ENCODE measurements at places on chromosomes 7 and 10.

DNA sequence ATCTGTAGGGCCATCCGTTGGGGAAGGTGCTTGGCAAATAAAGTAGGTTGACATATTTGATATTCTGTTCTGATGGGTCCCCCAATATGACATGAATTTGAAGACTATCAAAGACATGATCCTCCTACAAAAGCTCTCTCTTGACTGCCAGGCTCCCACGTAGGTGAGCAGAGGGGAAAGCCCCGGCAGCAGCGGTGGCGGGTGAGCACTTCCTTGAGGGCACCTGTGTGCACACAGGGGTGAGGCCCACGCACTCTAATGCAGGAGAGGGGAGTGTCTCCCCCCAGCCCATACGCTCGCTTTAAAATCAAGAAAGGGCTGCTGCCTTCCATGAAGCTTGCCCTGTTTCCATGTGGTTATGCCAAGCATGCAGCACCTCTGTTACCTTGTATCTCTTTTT lies 100.4 kb downstream of the TAX1BP1 start:
- DNase-seq: peak; percentile 28

DNA sequence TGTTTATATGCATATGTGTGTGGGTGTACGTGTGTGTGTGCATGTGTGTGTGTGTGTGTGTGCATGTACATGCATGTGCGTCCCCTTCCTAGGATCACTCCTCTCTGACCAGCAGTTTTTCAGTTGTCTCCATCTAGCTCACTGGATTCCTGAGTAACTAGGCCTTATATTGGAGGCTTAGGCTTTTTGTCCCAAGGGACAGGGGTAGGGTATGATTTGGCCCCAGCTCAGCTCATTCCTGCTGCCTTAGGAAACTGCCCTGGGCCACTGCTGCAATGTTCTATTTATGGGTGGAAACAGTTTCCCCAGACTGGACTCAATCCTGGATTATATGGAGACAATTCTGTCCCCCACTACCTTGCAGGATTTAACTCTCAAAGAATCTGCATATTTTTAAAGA lies 68.8 kb upstream of the SDK1 start:
- DNase-seq: no peak

DNA sequence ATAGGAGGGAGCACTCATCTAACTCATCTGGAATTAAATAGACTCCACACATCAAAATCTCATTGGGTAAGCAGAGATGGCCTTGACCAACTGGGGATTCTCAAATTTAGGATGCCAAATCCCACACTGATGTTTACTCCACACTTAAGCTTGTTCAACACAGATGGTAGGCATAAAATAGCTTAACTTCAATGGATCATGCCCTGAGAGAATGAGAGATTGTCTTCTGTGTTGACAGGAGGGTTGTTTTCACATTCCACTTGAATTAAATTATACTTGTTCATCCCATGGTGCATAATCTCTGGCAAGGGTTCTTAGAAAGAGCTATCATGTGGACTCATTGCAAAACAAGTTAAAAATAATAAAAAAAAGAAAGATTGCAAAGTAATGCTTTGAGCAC lies 391.4 kb downstream of the PLXDC2 start:
- no peak for DNase-seq

DNA sequence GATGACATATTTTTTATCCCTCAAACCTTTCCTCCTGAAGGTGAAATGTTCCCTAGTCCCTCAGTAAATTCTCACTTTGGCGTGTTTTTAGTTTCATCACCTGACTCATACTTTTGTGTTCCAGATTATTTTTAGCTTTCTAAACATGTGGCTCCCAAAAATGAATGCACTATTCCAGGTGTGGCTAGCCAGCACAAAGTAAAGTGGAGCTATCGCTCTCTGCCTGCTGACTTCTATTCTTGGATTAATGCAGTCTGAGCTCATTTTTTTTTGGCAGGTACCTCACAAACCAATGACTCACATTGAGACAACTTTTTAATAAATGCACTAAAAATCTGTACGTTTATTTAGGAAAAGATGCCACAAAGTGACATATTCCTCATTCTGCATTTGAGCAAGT lies 58.8 kb upstream of the LANCL2 start:
- no peak for DNase-seq

DNA sequence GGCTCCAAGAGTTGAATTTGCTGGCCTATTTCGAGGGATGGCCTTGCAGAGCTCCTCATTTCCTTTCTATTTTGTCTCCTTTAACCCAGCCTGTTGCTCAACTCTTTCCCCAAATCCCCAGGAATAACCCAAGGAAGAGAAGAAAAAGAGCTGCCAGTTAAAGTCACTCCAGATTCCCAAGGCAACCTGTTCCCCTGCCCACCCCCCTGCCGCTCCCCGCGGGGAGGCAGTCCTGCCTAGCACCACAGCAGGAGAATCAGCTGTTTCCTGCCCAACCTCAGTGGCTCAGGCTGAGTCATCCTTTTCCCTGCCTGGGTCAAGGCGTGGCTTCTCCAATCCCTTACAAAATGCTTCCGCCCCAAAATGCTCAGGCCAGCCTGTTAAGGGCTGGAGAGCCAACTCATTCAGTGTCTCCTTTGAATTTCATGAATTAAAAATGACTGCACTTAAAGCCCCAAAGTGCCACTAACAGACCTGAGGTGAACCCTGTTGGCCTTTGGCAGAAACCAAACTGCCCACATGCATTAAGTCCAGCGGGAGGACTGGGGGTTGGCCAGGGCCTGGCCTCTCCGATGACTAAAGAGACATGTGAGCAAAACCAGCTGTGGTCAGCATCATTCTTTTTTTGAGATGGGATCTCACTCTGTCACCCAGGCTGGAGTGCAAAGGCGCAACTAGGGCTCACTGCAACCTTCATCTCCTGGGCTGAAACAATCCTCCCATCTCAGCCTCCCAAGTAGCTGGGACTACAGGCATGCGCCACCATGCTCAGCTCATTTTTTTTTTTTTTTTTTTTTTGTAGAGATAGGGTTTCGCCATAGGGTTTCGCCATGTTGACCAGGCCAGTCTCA lies 83.2 kb upstream of the KIF5B start:
- peak; percentile 16 for DNase-seq

DNA sequence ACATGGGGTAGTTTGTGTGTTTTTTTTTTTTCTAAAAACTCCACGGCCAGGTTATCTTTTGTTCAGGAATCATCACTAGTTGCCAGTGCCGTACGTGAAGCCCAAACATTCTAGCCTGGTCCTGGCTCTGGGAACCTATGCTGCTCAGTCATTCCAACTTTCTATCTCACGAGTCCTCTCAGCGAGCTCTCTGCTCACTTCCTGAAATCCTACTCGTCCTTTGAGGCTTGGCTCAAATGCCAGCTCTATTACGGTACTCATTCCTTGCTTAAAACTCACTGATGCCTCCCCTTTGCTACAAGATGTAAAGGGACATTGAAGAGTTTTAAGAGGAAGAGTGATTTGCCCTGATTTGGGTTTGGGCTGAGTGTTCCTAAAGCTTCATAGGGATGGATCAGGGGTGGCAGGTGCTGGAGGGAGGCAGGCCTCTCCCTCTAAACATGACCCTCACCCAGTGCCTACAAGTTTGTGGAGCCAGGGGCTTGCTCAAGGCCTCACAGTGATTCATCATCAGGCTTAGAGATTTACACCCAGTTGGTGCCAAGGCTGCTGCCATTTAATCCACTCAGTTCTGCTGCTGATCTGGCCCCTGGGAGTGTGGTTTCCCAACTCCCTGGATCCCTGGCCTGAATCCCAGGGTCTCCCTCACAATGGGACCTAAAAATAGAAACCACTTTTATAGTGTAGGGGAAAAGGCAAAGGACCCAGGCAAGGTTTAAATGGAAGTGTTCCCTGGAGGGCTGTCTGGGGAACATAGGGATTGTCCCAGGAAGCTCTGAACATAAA lies 46.1 kb upstream of the R3HCC1L start:
- no peak for DNase-seq

GRCh38 chr10:100186253-100187212 lies 704 bp upstream of the ERLIN1 start:
- peak; percentile 40 for DNase-seq

DNA sequence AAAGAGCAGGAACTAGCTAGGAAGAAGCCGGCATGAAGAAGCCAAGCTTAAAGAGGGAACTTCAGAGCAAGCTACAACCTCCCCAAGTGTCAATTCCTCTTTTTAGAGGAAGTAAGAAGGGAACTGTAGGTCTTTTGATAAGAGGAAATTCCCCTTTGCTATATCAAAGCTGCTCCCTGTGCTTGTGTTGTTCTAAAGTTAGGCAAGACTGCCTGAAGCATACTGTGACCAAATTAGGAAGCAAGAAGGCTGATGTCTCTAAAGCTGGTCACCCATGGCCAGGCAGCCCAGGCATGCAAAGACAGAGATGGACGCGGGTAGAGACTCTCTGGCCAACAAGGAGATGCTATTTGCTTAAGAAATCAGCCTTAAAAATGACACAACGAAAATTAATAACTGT lies 87.9 kb downstream of the RNF216 start:
- no peak for DNase-seq

DNA sequence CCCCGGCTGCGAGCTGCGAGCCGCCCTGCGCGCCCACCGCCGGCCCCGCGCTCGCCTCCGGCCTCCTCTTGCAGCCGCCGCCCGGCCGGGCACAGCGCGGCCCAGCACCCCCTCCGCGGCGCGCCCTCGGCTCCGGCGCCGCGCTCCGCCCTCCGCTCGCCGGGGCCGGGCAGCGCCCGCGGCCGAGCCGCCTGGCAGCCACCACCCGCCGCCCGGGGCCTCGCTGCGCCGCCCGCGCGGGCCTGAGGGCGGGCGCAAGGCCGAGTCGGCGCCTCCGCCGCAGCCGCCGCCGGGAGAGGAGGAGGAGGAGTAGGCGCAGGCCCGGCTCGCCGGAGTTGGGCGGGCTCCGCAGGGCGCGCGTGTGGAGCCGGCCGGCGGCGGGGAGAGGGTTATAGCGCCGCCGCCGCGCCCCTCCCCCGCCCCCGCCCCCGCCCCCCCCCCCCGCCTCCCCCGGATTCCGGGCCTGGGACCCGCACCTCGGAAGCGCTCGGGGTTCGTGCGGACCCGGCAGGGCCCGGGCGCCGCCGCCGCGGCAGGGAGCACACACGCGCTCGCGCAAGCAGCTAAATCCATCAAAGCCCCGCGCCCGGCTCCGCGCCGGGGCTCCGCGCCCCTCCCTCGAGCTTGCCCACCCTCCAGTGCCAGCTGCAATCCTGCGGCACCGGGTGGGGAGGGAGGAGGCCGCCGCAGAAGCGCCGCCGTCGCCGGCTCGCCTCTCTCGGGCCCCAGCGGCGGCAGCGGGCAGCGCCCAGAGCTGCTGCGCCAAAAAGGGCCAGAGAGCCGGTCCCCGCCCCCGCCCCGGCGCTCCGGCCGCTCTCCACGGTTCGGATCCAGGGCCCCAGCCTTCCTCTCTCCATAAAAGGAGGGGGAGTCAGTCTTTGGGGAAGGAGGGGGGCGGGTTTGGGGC lies at the start of gene PDGFA:
Gene PDGFA (minus strand): TSS at position 363 of the 907 bp plus-strand sequence. CDS start 845 bp downstream, outside the sequence.
- peak; percentile 40 for DNase-seq

- no peak for DNase-seq
Observed at GRCh38 chr10:16611037-16611436, 89.4 kb upstream of the C1QL3 start.

DNA sequence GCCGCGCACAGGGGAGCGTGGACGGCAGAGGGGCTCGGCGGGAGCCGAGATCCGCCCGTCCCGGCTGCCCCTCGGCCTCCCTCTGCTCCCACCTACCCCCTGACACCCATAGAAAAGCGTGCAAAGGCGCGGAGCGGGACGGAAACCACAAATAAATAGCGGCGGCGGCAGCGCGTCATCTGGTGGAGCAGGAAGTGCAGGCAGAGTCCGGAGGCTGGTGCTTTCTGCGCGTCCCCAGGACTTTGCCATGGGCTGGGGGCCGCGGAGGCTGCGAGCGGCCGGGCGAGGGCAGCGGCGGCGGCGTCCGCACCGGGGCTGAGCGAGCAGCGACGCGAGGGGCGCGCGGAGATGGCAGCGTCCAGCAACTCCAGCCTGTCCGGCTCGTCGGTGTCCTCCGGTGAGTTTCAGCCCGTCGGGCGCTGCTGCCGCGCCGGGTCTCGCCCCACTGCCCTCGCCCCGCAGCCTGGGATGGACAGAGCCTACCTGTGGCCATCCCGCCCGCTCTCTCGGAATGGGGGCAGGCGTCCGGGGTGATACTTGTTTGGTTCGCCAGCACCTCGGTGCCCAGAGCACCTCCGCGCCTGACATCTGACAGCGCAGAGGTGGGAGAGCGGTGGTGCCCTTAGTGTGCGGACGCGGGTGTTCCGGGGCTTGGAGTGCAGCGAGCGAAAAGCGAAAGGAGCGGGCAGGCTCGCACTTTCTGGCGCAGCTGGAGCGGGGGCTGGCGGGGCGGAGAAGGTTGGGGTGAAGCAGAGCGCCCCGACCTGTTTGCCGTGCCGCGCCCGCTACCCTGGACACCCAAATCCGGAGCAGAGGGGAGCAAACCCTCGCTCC lies at the start of gene CHN2:
Gene CHN2 (plus strand): TSS at position 182 of the 834 bp plus-strand sequence.
- DNase-seq: peak; percentile 36

- peak; percentile 44 for DNase-seq
Observed at GRCh38 chr10:110641256-110641655, 2.9 kb upstream of the RBM20 start.

- DNase-seq: no peak
Observed at GRCh38 chr10:73060738-73061635, 35.7 kb downstream of the P4HA1 start.

GRCh38 chr10:21213381-21213780 lies 312.1 kb downstream of the SKIDA1 start:
- no peak for DNase-seq

DNA sequence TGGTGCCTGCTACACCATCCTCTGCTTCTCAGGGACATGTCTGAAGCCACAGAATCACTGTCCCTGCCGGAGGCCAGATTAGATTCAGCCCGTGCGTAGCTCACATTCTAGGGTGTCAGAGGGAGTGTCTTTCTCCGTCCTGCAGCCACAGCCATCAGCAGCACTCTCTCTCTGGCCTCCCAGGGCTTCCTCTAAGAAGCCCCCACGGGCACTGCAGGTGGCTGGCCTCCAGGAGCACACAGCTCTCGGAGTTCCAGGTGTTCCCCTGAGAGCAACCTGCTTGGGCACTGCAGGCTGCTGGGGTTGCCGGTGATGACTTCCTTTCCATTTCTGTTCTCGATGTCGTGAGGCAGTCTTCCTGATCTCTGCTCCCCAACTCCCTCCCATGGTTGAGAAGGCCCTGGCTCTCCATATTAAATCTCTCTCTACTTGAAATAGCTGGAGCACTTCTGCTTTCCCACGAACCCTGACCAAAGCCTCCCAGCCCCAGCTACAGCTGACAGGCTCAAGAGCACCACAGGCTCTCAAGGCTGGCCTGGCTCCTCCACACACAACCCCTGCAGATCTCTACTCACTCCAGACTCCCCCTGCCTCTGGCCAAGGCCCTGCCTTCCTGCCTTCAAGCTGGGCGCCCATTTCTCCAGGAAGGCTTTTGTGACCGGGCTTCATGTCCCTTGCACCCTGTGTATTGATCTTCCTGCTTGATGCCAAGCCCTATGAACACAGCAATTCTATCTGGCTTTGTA lies 49.0 kb upstream of the TMEM72 start:
- no peak for DNase-seq

DNA sequence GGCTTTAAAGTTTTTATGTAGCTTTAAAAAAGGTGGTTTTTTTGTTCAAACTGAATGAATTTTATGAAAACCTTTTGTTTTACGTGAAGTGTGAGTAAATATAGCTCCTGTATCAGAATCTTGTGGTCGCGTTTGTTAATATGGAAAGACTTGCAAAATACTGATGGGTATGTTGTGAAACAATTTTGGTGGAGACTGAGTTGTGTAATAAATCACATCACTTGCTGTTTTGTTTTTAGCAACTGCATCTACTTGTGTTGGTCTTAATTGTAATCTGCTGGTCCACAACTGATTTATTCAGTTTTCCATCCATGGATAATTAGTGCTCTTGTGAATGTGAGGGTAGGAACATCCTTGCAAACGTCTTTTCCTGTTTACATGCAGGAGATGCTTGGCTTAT lies 10.5 kb downstream of the PLXDC2 start:
- DNase-seq: no peak

Measured in activated CD4-positive, alpha-beta T cell treated with anti-CD3 and anti-CD28 coated beads, Interleukin-2, amount 50 U/mL, for 48 hours (primary cell).